ENCODE measurements at places on chromosomes 4 and X.

- no peak for DNase-seq
These were observed 38.6 kb upstream of the EDA2R start for GRCh38 chrX:66677430-66677829.

DNA sequence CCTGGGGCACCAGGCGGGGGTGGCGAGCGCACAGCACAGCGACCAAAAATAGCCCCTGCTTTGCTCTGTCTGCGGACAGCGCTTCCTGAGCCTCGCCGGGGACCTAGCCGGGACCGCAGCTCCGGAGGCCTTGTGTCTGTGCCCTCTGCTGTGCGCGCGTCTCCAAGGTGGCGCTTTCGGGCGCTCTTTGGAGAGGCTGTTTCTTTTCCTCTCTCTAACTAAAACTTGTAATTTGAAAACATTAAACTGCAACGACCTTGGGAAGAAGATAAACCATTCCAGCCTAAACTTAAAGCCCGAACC is 3.4 kb downstream of the ARX start:
- DNase-seq, result no peak

DNA sequence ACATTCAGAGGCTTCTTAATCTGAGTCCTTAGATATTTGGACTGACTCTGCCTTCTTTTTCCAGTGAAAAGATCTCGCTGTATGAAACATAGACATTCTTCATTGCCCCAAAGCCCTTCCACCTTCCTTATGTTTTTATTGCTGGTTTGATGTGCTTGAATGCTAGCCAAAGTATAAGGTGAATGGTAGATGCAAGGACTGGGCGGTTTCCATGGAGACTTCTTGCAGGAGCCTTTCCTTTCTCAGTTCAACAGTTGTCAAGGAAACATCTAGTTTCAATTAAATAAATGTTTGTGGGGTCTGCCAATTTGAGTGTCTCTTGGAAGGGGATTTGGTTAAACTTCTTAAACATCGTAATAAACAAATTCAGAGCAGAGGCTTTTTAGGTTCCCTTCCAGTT is 46.0 kb downstream of the REPS2 start:
- no peak for DNase-seq

DNA sequence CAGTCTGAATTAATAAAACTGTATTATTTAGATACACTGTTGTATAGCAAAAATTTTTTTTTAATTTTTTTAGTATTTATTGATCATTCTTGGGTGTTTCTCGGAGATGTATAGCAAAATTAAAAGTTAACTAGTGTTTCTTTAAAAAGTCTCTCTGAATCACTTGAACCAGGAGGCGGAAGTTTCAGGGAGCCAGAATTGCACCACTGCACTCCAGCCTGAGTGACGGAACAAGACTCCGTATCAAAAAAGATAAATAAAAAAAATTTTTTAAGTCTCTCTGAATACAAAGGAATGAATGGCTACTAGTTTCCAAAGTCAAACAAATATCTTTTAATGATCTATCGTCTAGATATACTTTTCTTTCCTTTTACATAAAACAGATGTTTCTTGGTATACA is 64.4 kb downstream of the ELF2 start:
- DNase-seq, result no peak

- no peak for DNase-seq
These were observed 87.0 kb upstream of the SCOC start for GRCh38 chr4:140286456-140286855.

DNA sequence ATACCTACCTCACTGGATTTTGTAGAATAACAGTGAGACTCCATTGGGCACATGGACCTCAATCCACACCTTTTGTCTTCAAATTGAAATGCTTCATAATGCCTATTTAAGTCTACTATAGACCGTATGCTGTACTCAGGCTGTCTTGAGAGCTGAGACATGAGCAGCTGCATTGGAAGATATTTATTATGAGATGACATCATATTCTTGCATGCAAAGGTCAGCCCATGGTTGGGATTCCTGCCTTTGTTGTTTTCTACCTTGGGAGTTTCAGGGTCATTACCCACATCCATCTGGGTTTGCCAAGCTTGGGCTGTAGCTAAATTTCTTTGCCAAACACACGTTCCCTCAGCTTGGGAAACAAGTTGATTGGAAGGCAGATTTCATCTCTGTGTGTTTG is 33.2 kb upstream of the MAMLD1 start:
- no peak for DNase-seq

All from Right ventricle myocardium superior (tissue), 1 donor.